ENCODE measurements at places on chromosomes 2 and 18.

DNA sequence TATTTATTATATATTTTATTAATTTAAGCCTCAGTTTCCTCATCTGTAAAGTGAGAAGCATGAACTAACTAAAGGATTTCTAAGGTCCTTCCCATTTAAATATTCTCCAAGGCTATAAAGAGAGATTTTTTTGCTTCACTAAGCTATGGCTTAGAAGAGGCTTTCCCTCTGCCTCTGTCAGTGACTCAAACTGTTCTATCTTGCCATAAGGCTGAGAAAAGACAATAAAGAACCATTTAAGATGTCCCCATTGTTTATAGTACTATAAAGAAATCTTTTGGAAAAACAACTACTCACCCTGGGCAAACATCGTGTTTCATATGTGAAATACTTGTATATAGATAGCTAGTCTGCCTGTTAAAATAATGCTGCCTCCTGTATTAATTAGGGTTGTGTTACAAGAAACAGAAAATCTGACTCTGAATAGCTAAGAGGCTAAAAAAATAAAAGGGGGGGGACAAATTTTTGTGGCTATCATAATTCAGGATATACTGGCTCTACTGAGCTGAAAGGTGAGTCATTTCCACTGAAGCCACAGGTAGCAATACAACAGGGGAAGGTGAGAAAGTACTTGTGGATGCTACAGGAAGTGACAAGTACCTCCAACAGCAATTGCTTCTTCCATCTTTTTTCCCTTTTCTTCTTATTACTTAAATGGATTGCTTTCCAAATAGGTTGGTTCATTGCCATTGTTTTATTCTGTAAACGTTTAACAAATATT lies 25.4 kb downstream of the EPHA4 start:
- no peak for DNase-seq

DNA sequence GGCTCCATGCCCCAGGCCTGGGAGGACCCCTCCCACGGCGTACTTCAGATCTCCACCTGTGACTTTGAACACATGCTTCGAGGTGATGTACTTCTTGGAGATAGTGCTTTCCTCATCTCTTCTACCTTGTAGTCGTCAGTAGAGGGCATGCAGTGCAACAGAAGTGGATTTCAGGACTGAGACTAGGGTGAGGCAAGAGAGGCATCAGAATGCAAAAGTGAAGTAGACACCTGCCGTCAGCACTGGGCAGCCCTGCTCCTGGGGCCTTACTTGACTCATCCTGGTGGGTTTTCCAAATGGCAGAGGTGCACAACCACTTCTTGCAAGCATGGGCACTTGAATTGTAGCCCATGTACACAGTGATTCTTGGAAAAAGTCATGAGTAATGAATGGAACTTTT lies 258.8 kb downstream of the NEDD4L start:
- no peak for DNase-seq

DNA sequence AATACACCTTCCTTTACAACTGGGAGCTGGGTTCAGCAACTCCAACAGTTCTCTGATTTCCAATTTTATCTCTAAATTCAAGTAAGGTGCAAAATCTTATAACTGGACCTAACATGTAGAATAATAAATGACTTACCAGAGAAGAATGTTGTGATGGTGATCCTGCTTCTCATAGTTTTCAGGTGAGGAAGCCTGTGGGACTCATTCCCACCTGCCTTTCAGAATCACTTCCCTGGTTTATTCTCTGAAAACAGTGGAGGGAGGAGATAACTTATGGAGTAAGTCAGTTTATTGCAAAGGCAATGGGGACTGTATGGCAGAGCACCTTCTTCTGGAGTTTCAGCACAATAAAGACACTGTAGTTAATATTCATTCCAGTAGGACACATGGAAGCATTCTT lies 1188.2 kb upstream of the FAM98A start:
- no peak for DNase-seq

- no peak for DNase-seq
These were observed 66.3 kb upstream of the GLI2 start for GRCh38 chr2:120669121-120669952.

- no peak for DNase-seq
These were observed 28.5 kb downstream of the INPP4A start for GRCh38 chr2:98472961-98473746.

GRCh38 chr2:23497063-23497462 lies 112.1 kb downstream of the KLHL29 start:
- peak; percentile 59 for DNase-seq
